Astrocyte of the spinal cord (primary cell): ENCODE measurements at places on chromosomes 6 and 20.

- peak; percentile 27 for DNase-seq
Observed at GRCh38 chr6:111939902-111940301, 66.7 kb upstream of the FYN start.

DNA sequence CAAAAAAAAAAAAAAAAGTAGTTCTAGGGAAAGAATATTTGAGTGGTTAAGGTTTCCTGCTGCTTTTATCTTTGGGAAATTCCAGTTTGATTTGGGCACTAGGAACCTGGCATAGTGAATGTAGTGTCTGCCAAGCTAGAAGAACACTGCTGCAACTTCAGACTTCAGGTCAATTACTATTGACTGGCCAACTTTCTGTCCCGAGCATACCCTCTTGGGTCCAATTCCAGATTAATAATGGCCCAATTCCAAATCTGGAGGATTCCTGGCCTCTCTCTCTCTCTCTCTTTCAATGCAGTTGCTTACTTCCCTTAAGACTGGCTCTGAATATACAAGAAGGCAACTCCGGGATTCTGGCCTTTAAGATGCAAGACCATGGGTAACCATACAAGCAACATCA is 74.9 kb downstream of the ANKEF1 start:
- peak; percentile 13 for DNase-seq

DNA sequence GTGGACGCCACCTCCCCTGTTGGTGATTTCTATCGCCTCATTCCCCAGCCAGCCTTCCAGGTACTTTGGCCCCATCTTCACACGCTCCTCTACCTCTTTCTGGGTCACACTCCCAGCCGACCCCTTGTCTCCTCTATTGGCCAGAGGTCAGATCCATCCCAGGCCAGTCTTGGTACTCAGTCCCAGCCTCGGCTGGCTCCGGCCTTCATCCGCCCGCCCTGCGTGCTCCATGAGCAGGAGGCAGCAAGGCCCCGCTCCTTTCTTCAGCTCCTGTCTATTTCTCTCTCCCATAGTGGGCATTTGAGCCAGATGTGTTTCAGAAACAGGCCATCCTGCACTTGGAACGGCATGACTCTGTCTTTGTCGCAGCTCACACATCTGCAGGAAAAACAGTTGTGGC is 2.6 kb downstream of the SKIC2 start:
- DNase-seq = no peak

DNA sequence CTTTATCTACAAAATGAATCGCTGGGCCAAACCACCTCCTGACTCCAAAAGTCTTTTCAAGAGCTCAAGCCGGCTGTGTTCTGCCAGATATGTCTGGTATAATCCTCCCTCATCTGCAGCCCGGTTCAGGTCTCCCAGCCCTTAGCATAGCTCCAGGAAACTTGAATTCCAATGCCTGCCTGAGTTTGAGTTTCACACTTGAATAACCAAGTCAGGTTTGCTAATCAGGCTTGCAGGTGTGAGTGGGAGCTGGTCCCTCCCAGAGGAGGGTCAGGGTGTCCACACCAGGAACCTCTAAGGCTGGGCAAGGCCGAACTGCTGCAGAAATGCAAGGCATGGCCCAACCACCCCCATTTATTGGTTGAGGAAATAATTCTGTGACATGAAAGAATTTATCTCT is 96.6 kb downstream of the TMEM242 start:
- DNase-seq = no peak

DNA sequence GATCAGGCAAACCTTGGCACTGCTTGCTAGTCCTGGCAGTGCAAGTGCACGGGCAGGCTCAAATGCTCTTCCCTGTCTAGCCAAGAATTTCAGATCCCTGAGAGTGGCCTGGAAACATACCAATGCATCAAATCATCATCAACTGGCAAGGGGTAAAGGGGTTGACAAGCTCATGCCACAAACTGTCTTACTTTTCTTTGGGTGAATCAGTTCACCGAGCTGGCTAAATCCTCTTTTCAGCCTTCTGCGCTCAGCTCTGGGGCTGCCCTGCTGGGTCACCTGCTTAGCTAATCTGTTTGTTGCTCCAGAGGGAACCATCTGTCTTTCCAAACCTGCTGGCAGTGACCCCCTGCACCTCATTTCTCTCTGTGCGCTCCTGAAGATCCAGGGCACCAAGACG is 59.5 kb downstream of the LYRM4 start:
- DNase-seq = no peak

- no peak for DNase-seq
Observed at GRCh38 chr20:54736421-54736820, 261.0 kb downstream of the DOK5 start.

GRCh38 chr6:135853227-135853626 is 1.7 kb downstream of the PDE7B start:
- DNase-seq = peak; percentile 61

DNA sequence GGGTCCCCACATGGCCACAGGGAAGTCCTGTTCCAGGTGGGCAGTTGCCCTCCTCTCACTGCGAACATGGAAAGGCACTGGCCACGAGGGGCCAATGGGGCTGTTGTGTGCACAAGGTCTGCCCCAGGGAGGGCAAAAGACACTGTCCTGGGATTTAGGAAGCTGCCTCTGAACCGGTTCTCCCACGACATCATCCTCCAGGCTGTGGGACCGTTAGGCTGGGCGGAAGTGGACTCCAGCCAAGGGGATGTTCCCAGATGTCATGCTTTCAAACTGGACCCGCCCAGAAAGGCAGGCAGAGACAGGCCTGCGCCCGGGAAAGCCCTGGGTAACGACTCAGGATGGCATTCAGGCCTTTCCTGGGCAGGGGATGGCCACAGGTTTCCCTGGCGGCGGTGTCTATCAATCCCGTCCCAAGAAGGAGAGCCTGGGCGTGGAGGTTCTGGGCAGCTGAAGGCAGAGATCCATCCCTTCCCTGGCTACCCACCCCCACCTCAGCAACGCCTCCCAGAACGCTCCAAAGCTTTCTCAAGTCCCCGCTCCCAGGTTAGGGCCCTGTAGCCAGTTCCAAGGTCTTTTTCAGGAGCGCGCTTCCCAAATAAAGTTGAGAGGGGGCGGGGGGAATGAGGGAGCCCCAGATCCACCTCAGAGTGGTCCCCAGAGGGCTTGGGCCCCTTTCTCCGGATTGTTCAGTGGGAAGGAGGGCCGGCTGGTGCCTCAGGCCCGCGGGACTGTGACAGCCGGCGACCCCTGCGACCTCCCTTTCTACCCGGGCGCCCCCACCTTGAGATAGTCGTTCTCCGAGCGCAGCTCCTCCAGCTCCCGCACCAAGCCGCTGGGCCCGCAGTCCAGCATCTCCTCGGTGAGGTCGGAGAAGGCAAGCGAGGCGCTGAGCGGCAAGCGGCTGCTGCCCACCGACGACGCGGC is 13.8 kb upstream of the TLDC2 start:
- peak; percentile 75 for DNase-seq

GRCh38 chr20:38108438-38108985 is 56.6 kb downstream of the TGM2 start:
- peak; percentile 41 for DNase-seq

GRCh38 chr20:54622333-54623295 is 147.2 kb downstream of the DOK5 start:
- DNase-seq = peak; percentile 16

GRCh38 chr6:85127168-85127498 is 322.8 kb upstream of the NT5E start:
- DNase-seq = no peak

DNA sequence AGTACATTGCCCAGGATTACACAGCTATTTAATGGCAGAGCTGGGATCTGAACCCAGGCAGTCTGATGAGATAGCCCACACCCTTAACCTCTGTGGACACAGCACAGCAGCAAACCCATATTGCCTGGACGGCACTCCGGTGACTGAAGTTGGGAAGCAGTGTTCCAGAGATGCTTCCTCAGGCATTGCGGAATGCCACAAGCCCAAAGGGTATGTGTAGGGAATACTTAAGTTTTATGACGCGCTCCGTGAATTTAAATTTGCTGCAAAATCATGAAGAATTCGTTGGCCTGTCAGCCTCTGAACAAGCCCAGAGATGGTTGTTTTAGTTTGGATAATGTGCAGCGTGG is 46.4 kb downstream of the PSMG4 start:
- DNase-seq = no peak

DNA sequence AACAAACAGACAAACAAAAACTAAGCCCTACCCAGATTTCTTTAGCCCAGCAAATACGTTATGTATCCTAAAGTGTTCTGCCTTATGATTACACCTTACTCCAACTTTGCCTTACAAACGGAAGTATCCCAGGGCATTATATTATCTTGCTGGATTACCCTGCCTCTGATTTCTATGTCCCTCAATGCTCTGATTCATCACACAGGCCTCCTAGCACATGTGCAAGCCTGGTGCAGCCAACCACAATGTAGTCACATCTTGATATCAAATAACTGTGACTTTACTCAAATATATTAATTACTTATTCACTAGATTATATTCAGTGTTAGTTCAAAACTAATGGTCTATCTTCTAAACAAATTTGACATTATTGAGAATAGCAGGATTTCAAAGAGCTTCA is 598.6 kb downstream of the TBC1D32 start:
- peak; percentile 13 for DNase-seq

DNA sequence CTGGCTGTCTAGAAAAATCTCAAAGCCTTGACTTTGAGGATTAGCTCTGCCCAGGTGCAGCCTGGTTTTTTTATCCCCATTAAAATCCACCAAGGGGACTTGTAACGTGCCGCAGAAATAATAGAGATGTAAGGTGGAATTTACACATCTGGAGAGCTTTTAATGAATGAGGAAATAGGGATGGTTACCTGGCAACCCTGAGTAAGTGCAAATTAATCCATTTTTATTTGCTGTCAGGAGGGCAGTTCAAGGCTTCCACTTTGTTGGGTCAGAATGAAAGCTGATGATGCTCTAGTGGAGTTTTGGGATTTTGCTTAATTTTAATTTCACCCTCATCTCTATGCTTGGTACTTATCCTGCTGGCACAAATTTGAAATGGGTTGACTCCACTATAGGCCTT is 163.4 kb upstream of the CEP162 start:
- no peak for DNase-seq

DNA sequence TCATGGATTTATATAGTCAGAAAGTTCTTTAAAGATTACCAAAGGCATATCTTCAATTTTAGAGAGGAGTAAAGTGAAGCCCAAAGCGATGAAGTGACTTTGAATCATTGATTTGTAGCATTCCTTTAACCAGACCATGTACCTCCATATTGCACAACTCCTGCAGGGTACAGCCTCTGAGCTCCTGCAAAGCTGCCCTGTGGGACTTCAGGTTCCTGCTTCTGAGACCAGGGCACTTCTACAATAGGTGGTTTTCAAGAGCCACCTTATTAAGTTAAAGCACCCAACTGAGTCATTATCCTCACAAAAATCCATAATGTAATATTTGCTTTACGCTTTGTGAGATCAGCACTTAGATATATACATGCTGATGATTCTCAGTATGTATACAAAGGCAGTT is 270.7 kb upstream of the RGS17 start:
- DNase-seq = no peak

DNA sequence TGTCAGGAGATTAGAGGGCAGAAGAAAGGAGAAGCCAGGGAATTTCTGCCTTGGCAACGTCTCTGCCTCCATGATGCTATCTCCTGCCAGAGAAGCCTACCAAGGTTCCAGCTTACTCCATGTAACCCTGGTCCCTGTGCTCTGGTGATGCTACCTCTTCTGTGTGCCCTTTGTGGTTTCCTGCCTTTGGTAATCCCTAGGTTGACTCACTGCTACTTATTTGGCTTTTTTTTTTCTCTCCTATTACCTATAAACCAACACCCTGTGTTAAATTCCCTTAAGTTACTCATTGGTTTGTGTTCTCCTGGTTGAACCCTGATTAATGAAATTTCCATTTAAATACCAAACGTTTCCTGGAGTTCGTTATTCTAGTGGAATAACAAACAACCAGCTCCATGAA is 527.8 kb upstream of the FLRT3 start:
- DNase-seq = no peak

DNA sequence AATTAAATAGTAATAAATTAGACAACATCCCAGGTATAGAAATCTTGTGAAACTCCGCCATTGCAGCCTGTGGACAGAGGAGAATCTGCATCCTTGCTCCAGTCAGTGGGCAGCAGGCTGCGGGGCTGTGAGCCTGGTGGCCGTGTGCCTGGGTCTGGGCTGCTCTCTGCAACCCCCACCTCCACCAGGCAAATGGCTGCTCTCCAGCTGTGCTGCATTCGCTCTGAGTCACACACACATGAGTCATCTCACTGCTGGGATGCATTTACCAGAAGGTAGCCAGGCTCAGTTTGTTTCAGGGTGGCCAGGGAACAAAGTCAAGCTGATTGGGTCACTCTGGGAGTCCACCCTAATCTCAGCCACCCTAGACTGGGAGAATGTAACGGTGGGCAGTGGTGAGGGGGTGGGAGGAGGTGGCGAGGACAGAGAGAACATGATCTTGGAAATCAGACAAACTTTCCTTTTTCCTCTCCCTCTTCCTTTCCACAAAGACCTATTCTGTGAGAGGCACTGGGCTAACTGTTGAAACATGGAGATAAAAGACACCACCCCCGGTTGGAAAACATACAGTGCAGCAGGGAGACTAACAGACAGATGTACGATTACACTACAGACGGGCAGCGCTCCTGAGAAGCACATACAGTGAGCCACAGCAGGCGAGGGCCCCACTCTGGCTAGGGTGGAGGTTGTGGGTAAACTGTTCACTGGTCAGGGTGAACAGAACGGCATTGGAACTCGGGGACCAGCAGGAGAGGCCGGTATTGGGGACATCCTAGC is 59.2 kb downstream of the TRAM2 start:
- peak; percentile 97 for DNase-seq

DNA sequence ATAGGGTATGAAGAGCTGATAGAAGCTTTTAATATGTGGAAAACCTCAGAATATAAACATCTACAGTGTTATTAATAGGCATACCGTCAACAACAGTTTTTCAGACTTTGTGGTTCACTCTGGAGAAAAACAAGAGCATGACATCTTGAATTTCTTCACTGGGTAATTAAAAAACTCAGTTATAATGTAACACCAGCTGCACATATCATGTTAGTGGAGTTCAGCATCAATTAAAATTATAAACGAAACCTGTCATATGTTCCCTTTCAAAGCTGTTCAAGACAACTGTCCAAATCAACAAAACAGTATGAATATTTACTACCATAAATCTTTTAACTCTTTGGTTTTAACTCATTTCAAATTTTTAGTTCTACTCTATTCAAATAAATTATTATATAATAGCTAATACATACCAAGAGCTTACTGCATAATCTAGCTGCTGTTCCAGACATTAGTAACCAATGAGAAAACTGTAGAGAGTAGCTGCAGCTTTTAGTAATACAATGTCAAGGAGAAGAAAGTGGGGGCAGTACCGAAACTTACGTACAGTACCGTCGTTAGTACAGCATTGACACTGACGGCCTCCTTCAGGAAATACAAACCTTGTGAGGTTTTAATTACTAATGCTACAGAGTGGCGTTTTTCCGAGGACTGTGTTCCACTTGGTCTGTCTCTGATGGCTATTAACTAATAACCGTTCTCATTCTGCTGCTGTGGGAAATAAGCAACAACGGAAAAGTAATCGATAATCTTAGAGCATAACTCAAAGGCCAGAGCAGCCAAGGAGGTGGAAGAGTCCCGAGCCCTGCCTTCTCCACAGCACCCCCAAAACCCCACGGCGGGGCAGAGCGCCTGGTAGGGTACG is 532 bp upstream of the PM20D2 start:
- peak; percentile 41 for DNase-seq

- no peak for DNase-seq
Observed at GRCh38 chr6:96032661-96033060, 16.9 kb downstream of the FUT9 start.

- peak; percentile 79 for DNase-seq
Observed at GRCh38 chr6:44072959-44073611, 54.2 kb downstream of the MRPL14 start.

- DNase-seq = no peak
Observed at GRCh38 chr6:12318749-12319148, 28.6 kb downstream of the EDN1 start.
